ENCODE measurements at places on chromosomes 7 and 10.

DNA sequence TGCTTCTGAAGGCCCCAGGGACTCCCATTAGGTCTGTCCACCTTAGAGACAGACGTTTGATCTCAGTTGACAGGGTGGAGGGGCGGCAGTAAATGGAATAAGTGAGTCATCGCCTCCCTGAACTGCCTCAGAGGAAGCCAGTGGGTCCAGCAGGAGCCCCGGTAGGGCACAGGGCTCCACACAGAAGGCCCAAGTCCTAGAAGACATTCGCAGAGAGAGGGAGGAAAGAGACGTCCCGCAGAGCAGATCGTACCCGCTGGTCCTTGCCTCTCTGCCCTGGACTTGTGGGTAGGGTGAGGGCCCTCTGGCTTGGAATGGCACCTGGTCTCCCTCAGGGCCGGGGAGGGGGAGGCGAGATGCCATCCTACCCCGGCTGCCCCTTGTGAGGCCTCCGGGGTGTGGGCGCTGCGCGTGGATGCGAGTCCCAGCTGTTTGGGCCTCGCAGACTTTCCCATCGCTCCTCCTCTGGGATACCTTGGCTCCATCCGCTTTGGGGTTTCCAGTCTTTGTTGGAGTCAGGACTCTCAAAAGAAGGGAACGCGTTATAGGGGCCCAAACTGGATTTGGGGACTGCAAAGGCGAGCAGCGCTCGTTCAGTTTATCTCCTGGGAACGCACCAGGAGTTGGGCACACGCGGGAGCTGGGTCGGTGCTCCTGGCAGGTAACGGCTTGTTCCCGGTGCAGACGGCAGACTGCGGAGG is 5.1 kb downstream of the TLX1 start:
- DNase-seq: no peak

- DNase-seq: no peak
These were observed 21.6 kb downstream of the JCAD start for GRCh38 chr10:30037620-30038336.

DNA sequence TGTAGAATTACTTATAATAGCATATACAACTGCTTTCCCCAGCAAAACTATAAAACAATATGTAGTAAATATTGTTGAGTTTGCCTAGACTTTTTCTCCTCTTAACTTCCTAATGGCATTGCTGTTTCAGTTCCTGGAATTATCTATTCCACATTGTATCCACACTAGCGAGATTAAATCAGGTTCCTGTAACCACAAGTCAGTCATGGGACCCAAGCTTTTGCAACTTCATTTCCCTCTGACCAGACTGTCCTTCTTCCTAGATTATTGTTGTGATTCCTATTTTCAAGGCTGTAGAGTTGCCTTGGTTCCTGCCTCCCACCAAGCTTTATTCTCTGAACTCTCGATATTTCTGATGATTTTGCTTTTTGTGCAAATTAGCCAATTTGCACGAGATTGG is 173.3 kb upstream of the ZNF804B start:
- DNase-seq: no peak

DNA sequence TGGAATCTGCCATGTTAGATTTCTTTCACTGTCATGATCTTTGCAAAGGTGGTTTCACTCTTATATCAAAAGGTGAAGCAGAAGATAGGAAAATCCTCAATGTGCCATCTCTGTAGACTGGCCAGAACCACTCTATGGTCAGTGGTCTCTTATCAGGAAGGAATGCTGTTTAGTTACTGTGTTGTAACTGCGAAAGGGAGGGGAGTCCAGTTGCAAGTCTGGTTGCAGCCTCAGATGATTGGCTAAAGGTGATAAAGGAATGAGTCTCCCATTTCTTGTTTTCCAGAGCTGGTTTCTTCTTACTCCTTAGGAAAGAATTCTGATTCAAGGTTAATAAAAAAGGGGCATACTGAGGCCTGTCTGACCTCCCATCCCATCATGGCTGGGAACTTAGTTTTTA is 58.2 kb upstream of the ICA1 start:
- no peak for DNase-seq

DNA sequence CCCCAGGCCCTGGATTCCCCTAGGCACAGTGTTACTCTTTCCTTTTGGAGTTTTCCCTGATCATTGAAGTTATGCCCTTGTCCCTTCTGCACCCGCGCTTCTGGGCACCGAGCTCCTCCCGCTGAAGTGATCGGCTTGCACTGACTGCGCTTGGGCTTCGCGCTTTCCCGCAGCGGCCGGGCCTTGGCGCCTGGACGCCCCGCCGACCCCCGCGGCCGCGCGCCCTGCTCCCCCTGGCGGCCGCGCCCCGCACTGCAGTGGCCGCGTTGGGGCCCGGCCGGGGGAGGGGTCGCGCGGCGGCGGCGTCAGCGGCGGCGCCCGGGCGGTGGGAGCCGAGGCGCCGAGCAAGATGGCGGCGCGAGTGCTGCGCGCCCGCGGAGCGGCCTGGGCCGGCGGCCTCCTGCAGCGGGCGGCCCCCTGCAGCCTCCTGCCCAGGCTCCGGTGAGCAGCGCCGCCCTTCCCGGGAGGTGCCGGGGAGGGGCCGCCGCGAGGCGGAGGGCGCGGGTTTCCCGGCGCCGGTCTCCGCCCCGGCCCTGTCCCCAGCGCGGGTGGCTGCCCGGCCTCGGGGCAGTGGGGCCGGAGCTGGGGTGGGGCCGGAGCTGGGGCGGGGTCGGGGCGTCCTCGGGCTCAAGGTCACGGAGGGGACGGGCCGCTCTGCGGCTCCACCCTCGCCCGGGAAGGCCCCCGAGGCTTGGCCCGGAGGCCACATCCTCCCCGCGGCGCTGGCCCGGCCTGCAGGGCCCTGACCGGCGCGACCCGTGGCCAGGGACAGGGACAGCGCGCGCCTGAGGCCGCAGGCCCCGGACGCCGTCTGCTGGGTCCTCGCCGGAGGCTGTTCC is at the start of gene NIPSNAP2:
NIPSNAP2 (plus strand) TSS at position 325 of the 839 bp plus-strand sequence; CDS start at position 350, 25 bp downstream.
- DNase-seq: peak; percentile 67

DNA sequence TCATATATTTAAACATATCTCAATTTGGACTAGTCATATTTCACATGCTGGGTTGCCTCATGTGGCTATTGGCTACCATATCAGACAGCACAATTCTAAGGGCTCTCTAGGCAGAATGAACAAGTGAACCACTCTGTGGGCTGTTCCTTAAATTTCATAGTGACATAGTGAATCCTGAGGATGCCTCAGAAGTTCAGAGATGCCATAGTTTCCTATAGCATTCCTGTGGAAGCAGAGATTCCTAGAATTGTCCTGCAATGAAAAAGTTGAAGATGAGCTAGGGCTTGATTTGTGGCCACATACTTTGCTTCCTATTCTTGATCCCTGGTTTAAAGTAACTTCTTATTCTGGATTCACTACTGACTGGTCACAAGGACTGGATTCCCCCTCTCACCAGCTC is 35.6 kb downstream of the MKX start:
- no peak for DNase-seq

GRCh38 chr7:155999631-156000489 is 187.6 kb upstream of the SHH start:
- DNase-seq: no peak

DNA sequence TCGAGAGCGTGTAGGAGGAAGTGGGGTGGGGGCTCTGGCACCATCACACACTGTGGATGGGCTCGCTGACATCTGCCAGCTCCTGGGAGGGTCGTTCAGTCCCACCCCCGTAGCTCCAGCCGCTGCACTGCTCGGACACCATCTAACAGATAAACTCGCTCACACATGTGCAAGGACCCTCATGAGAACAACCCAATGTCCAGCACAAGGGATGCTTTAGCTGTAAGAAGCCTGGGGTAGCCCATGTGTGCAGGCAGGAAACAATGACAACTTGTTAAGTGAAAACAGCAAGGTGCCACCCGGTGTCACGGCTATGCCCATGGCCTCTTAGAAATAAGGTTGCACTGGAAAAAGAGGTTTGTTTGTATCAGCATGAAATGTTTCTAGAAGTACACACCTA is 14.1 kb downstream of the OGDHL start:
- DNase-seq: no peak

- no peak for DNase-seq
These were observed 148.9 kb downstream of the ZEB1 start for GRCh38 chr10:31467791-31468535.

DNA sequence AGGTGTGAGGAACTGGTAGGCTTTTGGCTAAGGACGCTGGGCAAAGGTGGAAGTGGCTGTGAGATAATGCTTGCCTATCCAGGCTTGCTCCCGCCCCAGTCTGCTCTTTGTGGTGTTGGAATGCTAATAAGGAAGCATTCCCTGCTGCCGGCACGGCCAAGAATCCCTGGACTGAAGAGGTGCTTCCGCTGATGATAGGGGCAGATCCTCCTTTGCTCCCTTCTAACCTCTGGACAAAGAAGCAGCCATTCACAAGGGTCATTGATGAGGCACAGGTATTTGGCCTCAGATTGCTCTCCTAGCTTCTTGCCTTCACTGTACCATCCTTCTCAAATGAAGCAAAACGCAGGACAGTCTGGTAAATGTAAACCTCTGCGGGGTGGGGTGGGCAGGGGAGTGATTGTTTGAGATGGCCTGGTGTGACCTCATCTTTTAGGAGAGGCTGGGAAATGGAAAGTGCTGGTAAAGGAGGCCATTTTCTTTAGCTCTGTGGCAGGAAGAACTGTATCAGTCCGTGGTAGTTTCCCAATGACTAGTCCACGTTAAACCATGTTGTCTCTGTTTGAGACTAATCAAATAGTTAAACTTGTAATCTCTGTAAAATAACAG is 1.7 kb downstream of the PGAM1 start:
- no peak for DNase-seq

GRCh38 chr10:128734161-128734560 is 607.9 kb upstream of the MKI67 start:
- no peak for DNase-seq

- no peak for DNase-seq
These were observed 351.2 kb downstream of the DNAJB6 start for GRCh38 chr7:157687845-157688532.

- no peak for DNase-seq
These were observed 84.6 kb downstream of the ICA1 start for GRCh38 chr7:8177109-8177933.

DNA sequence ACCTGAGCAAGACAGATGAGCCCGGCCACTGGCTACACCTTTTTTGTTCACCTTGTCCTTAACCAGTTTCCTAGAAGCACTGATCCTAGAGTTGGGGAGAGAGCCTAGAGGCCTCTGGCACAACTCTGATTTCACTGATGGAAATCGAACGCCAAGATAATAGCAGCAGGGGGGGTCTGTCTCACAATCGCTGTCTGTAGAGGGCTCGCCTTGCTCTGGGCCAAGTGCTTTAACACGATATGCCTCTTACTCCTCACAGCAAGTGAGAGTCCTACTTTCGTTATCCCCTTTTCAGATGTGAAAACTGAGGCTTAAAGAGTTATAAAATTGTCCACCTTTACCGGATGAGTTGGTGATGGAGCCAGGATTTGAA is 472 bp downstream of the RASSF4 start:
- DNase-seq: no peak

GRCh38 chr7:82975811-82976468 is 186.7 kb downstream of the PCLO start:
- no peak for DNase-seq

- DNase-seq: no peak
These were observed 139.9 kb downstream of the PPP1R9A start for GRCh38 chr7:95047291-95047690.

- no peak for DNase-seq
These were observed 65.6 kb upstream of the PDGFA start for GRCh38 chr7:585229-585711.

- DNase-seq: no peak
These were observed 29.6 kb downstream of the COL13A1 start for GRCh38 chr10:69831231-69831855.

Data from GM18507 (cell line).